ENCODE measurements at places on chromosomes 2 and 18.

GRCh38 chr18:63087421-63088230 is 231.9 kb downstream of the BCL2 start:
- DNase-seq = no peak

GRCh38 chr2:39593439-39594393 is 72.0 kb upstream of the TMEM178A start:
- peak; percentile 92 for DNase-seq

GRCh38 chr2:66109419-66109818 is 325.5 kb upstream of the MEIS1 start:
- DNase-seq = no peak

DNA sequence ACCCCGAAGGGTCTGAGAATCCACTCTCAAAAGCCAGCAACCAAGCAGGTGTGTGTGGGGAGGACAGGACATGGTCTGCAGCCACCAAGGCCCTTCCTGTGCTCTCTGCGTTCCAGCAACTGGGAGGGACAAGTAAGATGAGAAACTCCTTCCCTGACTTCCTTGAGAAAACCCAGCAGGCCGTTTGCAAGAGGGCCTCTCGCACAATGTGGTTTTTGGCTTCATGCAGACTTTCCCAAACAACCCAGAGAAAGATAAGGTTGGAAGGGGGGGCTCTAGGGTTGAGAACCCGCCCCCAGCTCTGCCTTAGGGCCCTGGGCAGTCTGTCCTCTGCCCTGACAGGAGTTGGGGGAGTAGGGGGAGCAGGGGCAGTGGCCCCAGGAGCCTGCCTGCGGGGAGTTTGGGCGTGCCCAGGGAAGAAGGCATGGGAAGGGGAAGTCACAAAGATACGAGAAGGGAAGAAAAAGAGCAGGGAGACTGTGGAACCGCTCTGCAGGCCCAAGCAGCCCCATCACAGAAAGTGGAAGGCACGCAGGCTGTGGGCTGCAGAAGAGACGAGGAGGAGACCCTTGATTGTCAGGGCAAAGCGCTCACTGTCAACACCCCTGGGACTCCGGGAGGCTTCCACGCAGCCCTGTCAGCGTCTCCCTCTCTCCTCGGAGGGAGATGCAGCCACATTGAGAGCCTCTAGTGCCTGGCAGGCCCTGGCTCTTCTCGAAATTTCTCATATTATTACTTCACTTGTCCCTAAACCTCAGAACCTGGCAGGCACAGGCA is 99.8 kb downstream of the SMAD7 start:
- peak; percentile 49 for DNase-seq

DNA sequence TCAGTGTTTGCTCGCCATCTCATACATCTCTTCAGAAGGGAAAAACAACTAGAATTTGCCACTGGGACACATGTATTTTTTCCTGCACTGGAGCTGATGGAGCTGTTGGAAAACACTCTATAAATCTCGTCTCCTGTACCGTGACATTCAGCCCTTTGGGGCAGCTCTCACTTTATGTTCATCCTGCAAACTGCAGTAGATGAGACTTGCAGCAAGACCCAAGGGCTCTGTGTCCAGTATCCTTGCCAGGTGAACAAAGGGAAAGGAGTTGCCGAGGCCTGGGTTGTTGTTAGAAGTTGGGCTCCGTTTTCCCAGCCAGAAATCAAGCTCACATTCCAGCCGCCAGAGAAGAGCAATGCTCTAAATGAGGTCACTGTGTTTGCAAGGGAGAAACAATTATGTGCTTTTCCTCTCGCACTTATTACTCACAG is 285.1 kb downstream of the SLC4A3 start:
- peak; percentile 40 for DNase-seq

GRCh38 chr2:37576831-37577230 is 94.6 kb downstream of the CDC42EP3 start:
- no peak for DNase-seq

DNA sequence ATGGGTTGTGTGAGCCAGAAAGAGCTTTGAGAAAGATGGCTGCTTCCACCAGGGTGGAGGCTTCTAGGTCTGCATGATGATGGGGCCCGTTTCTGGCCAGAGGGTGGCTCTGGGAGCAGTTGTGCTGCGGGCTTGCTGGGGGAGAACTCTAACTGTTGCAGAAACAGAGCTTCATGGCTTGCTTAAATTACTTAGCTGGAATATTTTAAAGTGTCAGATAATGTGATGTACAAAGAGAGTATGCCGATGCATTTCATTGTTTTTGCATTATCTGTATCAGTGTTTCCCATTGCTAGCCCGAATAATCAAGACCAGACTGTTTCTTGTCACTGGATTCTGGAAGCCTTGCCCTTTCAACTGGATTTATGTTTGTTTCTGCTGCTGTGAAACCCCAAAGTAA is 6.3 kb upstream of the DRC1 start:
- DNase-seq = no peak

DNA sequence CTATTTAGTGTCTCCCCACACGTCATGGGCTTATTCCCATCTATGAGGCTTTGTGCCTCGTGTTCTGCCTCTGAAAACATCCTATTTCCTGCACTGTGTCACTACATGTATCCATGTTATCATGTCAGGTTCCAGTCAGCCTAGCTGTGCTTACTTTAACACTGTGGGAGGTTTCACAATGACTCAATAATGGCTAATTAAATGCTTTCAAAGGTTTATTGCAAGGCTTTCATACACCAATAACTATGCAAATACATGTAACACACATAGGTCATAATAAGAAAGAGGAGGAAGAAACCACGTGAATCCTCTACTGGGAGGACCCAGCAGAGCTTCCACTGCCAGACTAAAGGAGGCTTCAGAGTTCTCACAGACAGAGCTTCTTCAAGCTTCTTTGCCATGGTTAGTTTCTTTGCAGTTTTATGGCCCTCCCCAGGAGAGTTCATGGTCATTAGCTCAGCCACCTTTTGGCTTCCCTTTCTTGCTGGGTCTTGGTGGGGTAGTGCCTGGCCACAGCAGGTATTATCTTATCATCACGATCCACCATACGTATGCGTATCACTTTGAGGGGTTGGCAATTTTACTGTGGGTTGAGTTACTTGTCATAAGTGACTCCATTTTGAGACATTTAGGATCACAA is 5.1 kb upstream of the COLEC12 start:
- DNase-seq = no peak

DNA sequence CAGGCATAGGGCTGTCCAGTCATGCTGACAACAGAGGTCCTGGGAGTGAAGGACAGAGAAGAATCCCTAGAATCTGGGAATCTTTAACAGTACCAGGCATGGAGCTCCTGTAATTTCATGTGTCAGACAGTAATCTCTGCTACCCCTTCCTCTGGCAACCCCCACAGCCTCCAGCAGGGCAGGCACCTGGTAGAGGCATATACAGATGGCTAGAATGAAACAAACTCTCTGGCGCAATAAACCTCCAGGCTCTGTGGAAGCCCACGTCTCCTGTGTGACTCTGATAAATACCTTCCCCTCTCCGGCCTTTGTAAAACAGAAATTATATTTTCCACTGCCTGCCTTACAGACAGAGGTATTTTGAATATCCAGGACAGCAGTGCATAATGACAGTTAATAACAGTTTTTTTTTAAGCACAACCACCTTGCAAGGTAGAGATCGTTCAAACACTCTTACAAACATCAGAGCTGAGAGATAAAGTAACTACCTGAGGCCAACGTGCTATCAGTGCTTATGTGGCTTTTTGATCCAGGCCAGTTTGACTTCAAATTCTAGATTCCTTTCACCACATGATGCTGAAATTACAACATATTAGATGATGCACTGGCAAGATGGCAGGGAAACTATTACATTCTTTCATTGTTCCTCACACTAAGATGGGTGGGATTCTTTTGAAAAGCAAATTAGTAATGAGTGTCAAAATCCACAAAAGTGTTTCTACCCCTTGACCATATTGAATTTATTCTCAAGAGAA is 47.7 kb upstream of the TMEM247 start:
- peak; percentile 49 for DNase-seq

DNA sequence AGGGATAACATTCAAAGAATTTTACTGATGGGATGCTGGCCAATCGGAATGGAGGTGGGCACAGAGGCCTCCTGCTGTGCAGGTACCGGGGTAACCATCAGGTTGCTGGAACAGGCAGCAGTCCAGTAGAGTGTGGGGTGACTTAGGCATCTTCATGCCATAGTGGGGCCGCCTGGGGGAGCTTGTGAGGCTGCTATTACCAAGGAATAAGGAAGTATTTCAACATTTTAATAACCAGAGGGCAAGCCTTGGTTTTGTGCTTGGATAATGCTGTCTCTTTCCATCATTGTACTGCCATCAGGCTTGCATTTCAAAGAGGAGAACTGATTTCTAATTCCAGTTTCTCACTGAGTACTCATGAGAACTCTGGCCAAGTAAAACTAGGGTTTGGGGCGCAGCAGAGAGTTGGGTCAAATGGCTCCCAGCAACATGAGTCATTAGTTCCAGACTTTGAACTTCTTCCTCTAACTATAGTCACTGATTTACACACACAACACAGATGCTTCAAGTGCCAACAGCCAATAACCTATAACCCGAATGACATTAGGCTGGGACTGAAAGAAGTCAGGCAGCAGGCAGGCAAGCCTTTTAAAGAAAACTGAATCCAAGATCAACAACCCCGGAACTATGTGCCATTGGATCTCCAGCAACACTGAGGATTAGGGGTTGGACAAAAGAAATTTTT is 56.1 kb upstream of the FHL2 start:
- DNase-seq = peak; percentile 73

- peak; percentile 80 for DNase-seq
Measured at GRCh38 chr18:59540780-59541179, 156.4 kb downstream of the CCBE1 start.

DNA sequence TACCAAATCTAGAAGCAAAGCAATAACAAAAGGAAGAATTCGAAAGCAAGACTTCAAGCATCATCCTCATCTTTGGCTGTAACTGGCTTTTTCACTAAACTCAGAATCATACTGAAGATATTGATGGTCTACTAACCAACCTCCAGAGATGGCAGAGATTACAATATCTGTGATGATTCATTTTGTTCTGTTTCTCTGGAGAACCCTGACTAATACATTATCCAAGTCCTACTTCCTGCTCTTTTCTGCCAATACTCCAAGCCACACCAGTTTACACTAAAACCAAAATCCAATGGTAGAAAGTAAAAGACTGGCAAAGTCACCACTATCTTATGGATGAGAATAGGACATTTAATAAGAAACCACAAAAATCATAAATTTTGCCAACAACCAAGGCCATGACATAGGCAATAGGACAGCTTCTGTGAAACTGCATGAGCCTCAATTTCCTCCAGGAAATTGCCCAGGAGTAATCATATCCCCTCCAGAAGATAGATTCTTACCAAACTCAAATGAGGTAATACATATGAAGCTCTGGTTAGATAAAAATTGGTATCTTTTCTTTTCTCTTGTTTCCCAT is 159.8 kb downstream of the METTL4 start:
- DNase-seq = peak; percentile 31

- no peak for DNase-seq
Measured at GRCh38 chr2:204454672-204455380, 90.4 kb upstream of the PARD3B start.

- DNase-seq = no peak
Measured at GRCh38 chr2:5140347-5140746, 551.8 kb upstream of the SOX11 start.

GRCh38 chr18:4433717-4434116 is 21.4 kb downstream of the DLGAP1 start:
- peak; percentile 11 for DNase-seq

- no peak for DNase-seq
Measured at GRCh38 chr2:13353083-13353482, 636.3 kb downstream of the TRIB2 start.

- DNase-seq = peak; percentile 45
Measured at GRCh38 chr2:201450954-201451291, 335 bp downstream of the TRAK2 start.

DNA sequence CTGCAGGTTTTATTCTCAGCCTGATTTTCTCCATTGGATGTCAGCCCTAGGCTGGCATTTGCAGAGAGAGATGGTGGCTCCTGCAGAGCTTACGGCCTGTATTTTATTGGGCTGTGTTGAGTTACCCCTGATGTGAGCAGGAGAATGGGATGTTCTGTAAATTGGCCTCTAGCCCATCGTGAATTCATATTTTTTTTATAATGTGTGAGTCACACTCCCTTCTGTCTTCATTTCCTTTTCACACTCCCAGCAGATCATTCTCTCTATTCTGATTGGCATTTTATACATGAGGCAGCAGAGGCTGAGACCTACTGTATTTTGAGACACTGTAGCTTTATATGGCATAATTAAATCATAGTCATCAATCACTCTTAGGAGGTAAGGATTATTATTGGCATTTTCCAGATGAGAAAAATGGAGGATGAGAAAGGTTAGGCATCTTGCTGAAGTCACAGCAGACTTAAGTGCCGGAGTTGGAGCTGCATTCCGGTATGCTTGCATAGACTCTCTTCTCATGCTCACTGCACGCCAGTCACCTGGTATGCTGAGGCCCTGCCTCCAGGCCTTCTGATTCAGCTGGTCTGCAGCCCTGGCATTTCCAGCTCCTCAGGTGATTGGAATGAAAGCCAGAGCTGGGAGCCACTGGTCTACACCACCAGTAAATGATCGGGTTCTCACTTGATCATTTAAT is 142.4 kb downstream of the NEDD4L start:
- peak; percentile 77 for DNase-seq
